ENCODE measurements at places on chromosomes 11 and 22.

GRCh38 chr11:110081462-110082376 lies 11.5 kb upstream of the ZC3H12C start:
- no peak for DNase-seq

GRCh38 chr11:79043726-79044125 lies 397.1 kb downstream of the TENM4 start:
- DNase-seq, result no peak

DNA sequence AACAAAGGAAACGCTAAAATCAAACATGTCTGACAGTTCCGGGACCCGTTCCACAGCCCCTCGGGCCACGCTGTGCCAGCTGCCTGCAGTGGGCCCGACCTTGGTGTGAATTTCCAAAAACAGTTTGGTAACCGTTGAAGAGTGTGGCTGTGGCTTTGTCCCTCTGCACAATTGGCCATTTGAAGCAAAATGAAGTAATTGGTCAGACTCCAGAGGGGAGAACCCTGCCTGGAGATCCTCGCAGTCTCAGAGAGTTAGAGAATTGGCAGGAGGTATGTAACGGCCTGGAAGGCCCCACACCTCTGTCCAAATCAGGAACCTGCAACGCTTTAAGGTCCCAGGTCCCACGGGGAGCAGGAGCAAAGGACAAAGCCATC lies 26.3 kb downstream of the TRMU start:
- no peak for DNase-seq

DNA sequence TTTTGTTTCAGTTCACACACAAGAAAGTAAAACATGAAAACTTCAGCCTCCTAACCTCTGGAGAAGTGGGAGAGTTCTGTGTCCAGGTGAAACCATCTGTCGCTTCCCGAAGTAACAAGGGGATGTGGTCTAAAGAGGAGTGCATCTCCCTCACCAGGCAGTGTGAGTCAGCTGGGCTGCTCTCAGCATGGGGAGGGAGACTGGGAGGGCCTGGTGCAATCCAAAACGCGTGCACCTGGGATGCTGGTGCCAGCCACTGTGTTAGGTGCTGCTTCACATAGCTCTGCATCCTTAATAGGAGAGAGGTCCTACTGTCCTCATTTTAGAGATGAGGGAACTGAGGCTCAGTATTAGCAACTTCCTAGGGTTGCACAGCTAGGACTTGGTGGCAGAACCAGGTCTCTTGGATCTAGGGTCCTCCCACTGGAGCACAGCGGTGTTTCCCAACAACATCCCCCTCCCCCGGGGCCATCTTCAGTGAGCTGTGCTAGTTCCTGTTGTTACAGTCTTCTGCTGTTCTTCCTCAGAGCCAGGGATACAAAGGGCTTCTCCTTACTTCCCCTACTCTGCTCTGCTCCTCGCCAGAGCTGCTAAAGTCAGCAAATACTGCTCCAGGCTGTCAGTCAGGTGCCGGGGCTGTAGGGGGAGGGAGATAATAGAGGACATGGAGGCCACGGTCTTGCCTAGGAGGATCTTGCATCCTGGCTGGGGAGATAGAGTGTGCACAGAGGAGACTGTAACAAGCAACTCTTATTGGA lies 8.0 kb downstream of the IL10RA start:
- DNase-seq, result no peak

DNA sequence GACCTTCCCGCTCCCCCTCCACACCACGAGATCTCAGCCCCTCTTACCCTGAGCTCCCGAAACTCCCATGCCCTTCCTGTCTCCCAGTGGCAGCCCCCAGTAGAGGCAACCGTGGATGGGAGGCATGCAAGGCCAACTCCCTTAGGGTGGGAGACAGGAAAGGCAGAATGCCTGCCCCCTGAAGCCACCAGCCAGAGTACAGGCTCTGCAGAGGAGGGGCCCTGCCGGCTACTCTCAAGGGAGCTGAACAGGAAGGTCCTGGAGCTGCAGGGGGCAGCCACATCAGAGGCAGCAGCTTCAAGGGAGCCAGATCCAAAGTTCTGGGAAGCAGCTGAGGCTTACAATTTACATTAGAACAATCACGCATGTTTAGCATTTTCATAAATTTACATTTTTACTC lies 38.3 kb downstream of the PDE2A start:
- no peak for DNase-seq

- no peak for DNase-seq
These were observed 941.7 kb downstream of the NTM start for GRCh38 chr11:132312161-132312560.

Data from stimulated activated CD8-positive, alpha-beta memory T cell treated with anti-CD3 and anti-CD28 coated beads, Interleukin-4, amount 100 ng/mL, for 1 hour (primary cell).